Mesendoderm (in vitro differentiated cells): ENCODE measurements at places on chromosomes 3 and 15.

DNA sequence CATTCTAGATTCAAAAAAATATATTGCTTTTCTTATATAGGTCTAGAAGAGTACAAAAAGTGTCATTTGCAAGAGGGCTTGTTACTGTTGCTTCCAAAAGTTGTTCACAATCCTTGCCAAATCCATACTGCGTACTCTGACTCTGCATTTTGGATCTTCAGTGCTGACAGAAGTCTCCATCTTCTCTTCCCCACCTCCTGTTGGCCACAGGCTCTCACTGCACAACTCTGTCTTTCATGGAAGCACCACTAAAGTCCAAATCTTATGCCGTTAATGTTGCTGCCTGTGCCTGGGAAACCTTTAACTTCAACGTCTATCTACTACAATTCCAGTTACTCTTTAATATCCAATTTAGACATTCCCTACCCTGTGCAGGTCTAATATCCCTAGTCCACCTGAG is 419.9 kb downstream of the NR2F2 start:
- DNase-seq: peak; percentile 18

- no peak for DNase-seq
Observed at GRCh38 chr3:33025648-33026178, 71.2 kb downstream of the GLB1 start.

DNA sequence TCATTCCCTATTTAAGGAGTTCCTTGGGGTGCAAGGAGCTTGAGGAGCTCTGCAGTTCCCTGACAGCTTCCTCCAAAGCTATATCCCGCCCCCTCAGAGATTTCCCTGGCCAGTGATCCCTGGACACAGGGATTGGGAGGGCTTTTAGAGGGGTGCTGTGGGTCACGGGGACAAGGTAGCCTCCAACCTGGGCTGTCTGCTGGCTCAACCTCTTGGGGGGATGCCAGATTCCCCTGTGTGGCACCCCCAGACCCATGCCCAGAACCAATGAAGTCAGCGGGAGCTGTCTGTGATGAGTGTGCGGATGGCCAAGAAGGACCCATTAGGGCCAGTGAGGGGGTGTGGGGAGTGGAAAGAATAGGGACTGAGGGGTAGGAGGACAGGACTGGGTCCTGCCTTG is 21.0 kb upstream of the ATP2B2 start:
- no peak for DNase-seq

DNA sequence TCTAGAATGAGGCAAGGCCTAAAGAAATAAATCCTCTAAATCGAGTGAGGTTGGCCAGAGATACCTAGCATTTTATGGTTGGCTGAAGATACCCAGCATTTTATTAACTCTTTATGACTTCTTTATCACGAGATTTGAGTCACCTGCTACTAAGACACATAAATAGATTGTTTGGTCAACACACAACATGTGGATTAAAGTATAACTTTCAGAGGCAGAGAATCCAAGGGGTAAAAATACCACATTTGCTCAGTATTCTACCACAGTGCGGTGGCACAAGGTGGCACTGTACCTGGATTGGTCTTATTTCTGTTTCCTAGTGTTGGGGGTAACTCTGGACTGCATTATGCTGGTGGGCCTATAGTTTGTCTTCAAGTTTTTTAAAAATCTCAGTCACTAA is 27.0 kb upstream of the VILL start:
- DNase-seq: no peak

DNA sequence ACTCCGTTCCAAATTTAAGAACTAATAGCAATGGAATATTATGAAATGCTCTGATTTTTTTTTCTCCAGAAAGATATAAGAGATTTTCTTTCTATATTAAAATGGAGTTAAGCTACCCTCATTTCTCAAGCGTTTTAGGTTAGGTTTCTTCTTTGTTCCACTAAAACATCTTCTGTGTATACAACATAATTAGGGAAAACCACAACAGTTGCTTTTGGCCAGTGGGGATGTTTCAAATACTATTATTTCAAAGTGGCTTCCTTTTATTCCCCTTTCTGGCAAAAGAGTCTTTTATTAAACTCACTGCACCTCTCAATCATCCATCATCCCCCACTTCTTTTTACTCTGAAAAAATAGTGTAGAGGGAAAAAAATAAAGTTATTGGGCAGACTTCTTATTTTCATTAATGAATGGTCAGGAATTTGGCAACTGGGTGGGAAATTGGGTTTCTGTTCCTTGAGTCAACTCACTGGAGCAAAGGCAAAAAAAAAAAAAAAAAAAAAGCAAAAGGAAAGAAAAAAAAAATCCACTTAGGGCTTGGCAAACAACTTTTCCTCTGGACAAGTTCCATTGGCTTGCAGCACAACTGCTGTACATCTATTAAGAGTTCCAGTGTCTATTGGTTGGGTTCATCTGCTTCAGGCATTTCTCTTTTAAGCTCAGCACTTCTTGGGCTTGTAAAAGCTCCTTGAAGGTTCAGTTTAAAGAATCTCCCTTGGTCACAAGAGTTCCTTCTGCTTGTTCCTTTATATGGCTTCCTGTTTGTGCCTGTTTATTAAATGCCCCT is 963.4 kb downstream of the ROBO1 start:
- DNase-seq: peak; percentile 22

DNA sequence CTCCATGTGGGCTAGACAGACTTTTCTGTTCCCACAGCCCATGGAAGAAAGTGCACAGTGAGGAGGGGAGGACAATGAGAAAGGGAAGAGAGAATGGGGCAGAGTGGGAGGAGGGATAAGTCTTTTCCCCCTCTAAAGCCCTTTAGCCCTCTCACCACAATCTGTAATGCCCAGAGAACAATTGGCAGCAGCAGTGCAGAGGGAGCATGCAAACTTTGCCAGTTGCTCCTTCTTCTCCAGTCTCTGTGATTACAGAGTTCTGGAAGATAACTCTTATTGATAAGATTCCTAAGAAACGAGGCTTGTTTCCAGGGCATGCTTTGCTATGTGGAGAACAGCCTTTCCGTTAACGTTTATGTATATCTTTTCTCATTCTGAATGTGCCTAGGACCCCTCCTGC is 50.0 kb upstream of the FMN1 start:
- peak; percentile 65 for DNase-seq

DNA sequence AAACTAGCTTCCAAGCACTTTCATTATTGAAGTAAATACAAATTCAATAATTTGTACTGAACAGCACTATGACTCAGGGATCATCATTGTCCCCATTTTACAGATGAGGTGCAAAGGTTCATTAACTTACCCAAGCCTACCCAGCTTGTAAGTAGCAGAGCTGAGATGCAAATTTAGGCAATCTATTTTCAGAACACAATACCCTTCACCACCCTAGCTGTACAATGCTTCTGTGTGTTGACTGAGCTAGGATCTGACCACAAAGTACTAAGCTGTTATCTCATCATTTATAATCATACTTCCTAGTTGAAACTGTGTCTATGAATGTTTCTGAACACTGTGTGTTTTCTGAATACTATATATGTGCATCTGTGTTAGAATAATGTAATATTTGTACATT is 3.2 kb upstream of the ILDR1 start:
- no peak for DNase-seq

DNA sequence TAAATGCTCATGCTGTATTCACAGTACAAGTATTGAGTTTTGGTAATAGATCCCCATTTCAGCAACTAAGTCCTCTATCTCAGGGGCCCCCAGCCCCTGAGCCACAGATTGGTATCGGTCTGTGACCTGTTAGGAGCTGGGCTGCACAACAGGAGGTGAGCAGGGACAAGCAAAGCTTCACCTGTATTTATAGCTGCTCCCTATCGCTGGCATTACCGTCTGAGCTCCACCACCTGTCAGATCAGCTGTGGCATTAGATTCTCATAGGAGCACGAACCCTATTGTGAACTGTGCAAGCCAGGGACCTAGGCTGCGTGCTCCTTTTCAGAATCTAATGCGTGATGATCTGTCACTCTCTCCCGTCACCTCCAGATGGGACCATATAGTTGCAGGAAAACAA is 262.8 kb upstream of the UBE2E2 start:
- no peak for DNase-seq

GRCh38 chr3:170355738-170356595 is 1.5 kb upstream of the SKIL start:
- DNase-seq: peak; percentile 49

DNA sequence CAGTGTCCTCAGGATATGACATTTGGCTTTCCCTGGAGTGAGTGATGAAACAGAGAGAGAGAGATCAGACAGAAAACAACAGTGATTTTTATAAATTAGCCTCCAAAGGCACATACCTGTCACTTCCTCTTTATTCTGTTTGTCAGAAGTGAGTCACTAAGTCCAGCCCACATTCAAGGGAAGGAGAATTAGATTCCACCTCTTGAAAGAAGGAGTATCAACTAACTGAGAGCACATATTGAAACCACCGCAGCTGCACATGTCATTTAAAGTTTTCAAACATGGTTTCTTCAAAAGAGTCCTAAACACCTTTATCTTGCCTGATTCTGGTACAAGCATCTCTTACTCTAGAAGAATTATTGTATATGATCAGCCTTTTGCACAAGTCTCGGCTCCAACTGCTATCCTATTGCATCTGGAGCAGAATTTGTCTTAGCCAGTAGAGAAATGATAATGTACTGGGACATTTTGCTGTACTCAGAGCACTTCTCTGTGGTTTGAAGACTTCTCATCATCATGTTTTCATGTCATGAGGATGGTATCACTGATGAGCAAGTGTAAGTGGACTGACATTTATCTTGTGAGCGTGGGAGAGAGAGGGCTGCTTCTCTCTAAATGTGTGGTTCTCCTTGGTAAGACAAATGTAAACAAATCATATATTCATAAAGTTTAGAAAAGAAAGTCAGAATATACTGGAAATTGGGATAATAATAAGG is 338.9 kb upstream of the CFAP20DC start:
- DNase-seq: no peak

DNA sequence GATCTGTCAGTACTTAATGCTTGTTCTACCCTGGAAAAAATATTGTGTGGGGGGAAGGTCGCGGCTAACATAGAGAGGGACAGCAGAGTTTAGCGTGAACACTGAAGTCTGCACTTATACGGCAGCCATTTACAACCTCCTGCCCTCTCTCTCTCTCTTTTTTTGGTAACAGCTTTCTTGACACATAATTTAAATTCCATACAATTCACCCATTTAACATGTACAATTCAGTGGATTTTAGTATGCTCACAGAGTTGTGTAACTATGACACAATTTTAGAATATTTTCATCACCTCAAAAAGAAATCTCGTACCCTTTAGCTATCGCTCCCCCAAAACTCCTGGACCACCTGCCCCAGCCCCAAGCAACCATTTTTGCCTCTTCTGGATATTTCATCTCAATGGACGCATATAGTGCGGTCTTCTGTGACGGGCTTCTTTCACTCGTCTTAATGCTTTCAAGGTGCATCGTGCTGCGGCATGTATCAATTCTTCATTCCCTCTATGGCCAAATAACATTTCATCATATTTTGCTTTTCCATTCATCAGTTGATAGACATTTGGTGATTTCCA is 141.8 kb downstream of the XXYLT1 start:
- no peak for DNase-seq

DNA sequence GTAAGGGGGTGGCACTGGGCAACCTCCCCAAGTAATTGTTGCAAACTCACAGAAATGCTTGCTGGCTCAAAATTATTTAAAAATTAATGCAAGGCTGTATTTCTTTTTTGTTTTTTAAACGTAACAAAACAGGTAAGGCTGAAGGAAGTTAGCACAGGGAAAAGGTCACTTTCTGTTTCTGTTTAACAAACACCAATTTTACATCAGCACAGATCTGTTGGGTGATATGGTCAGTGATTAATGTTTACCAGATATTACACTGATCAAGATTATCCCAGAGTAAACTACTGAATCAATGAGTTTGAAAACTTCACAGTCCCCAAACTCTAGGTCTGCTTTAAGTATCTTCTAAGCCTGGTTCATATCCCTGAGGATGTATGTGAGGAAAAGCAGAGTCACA is 558.0 kb downstream of the FOXP1 start:
- no peak for DNase-seq

DNA sequence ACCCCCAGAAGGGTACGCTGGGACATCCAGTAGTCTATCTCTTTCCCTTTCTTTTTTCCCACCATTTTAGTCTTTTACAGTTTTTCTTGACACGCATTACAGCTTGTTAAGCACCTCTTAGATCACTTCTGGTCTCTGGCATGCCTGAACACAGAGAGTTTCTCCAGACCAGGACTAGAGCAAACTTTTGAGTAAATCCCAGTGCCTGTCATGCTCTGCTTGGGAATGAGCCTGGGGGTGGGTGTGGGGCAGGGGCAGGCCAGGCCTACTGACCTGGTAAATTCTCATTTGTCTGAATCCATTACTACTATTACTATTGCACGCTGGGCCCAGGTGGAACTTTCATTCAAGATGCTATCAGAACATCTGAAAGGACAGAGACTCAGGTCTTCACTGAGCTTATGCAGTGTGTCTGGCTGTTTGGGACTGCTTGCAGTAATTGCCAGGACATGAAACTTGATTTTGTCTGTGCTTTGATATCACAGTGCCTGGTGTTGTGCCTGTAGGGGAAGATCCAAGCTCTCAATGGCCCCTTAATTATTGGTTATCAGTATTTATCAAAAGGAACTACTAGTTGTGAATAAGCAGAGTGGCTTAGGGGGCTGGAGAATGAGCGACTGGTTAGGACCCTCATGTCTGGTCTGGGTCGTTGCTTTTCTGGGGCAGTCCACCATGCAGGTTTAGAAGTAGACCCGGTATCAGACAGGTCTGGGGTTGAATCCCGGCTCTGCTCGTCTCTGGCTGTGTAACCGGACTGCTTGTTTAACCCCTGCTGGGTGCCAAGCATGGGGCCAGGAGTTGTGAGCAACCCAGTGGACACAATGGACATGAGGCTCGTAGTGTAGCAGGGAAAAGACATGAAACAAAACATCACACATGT is 196.1 kb upstream of the TLE3 start:
- no peak for DNase-seq
